ENCODE measurements at places on chromosomes 12 and 14. TPM values are rescaled to one million over a fixed set of nuclear protein-coding genes. Genes with fewer than 3 reads are reported as not detected.

GRCh38 chr14:49997991-49998390 lies 105.1 kb downstream of the ARF6 start:
- H3K4me1 ChIP-seq = peaks cover 68% of the 10 kb centered on the region
- H3K27me3 ChIP-seq = no peaks in the 10 kb centered on the region
- H3K4me3 ChIP-seq = no peak overlapping the region
- no peaks in the 10 kb centered on the region for H3K36me3 ChIP-seq
- H3K27ac ChIP-seq = peak overlapping the region; percentile 5

DNA sequence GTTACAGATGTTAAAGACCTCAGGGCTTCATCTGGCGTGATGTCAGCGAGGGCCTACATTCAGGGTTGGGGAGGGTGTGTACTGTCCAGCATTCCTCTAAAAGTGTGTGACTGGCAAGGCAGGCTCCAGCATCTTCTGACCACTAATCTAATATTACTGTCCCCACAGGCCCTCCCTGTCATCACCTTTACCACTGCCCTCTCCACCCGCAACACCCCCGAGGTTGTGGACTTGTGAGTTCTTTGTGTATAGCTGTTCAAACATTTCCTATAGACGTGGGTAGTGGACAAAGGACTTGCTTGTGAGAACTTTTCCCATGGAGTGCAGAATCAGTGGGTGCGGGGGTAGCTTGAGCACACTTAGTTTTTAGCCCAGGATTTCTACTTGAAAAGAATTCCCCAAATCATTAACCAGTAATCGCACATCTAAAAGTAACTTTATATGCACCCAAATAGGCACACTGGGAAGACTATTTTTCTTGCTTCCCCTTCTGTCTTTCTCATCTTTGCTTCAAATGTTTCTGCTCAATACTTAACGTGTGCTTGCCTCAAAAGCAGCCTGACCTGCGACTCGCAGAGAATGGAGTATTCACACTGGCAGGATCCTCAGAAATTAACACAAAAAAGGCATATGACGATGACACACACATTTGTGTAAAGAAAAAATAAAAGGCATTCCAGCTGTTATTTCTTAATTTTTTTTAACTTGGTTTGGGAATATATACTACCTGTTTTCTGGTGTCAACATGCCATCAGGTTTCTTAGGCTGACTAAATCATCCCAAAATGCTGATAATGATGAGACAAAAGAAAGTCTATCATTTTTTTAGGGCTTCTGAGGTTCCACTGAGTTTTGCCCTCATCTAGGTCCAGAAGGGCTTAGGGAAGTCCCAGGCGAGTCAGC lies 158.4 kb upstream of the HIF1A start:
- DNase-seq = no peak
- no peaks in the 10 kb centered on the region for H3K36me3 ChIP-seq
- peak overlapping the region; percentile 47 for H3K4me3 ChIP-seq
- no peaks in the 10 kb centered on the region for H3K27me3 ChIP-seq
- H3K4me1 ChIP-seq = peaks cover 32% of the 10 kb centered on the region

GRCh38 chr12:46369474-46370379 lies 2.8 kb downstream of the SLC38A2 start:
- H3K27me3 ChIP-seq = no peaks in the 10 kb centered on the region
- peaks cover 60% of the 10 kb centered on the region for H3K4me1 ChIP-seq
- peaks cover 68% of the 10 kb centered on the region for H3K36me3 ChIP-seq
- H3K4me3 ChIP-seq = peak overlapping the region; percentile 96

The RPS29 gene
- 3,421 TPM for total RNA-seq

- H3K27me3 ChIP-seq = no peaks in the 10 kb centered on the region
- no peak overlapping the region for H3K27ac ChIP-seq
- H3K4me1 ChIP-seq = peaks cover 10% of the 10 kb centered on the region
- no peak for DNase-seq
Observed at GRCh38 chr14:100911665-100912316, 8.3 kb upstream of the RTL1 start.

The GDF3 gene
- not detected for total RNA-seq

The EID3 gene
- total RNA-seq = 14.4 TPM

GRCh38 chr12:100656856-100657255 lies 83.4 kb downstream of the GAS2L3 start:
- H3K27ac ChIP-seq = no peak overlapping the region
- H3K4me1 ChIP-seq = peaks cover 10% of the 10 kb centered on the region
- no peak overlapping the region for H3K4me3 ChIP-seq

The FOXN4 gene
- total RNA-seq = not detected

DNA sequence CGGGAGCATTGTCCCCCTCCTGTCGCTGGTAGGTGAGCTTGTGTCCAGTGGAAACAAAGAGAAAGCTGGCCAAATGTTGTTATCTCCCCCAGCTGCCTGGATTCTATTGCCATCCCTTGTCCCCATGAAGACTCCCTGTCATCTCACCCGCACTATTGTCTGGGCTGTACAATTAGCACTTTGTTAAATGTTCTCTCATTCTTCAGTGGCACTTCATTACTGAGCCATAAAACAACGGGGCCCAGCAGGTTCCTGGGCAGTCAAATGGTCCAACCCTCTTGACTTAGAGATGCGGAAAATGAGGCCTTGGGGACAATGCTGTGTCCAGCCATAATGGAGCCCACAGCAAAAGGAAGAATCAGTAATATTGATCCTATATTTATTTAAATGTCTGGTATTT lies 13.2 kb upstream of the COL2A1 start:
- no peak overlapping the region for H3K27ac ChIP-seq
- H3K4me1 ChIP-seq = no peaks in the 10 kb centered on the region
- H3K36me3 ChIP-seq = no peaks in the 10 kb centered on the region

DNA sequence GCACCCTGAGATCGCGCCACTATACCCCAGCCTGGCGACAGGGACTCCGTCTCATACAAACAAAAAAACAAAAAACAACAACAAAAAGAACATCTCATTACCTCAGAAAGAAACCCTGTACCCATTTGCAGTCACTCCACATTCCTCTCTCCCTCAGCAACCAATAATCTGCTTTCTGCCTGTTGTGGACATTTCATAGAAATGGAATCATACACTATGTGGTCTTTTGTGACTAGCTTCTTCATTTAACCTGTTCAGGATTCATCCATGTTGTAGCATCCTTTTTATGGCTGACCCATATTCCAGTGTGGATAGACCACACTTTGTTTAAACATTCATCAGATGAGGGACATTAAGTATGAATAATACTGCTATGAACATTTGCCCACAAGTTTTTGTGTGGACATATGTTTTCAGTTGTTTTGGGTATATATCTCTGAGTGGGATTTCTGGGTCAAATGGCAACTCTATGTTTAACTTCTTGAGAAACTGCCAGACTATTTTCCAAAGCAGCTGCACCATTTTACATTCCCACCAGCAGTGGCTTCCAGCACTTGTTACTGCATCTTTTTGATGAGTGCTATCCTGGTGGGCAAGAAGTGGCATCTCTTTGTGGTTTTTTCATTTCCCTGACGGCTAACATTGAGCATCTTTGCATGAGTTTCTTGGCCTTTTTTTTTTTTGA lies 5.9 kb upstream of the RCOR1 start:
- H3K4me3 ChIP-seq = no peak overlapping the region
- H3K4me1 ChIP-seq = peaks cover 12% of the 10 kb centered on the region
- peak; percentile 52 for DNase-seq
- no peak overlapping the region for H3K27ac ChIP-seq
- no peaks in the 10 kb centered on the region for H3K27me3 ChIP-seq

The PCED1B gene
- total RNA-seq = 0.29 TPM

- peak; percentile 31 for DNase-seq
- H3K27me3 ChIP-seq = no peaks in the 10 kb centered on the region
- H3K4me1 ChIP-seq = peaks cover 23% of the 10 kb centered on the region
- H3K27ac ChIP-seq = no peak overlapping the region
- H3K4me3 ChIP-seq = no peak overlapping the region
Observed at GRCh38 chr12:42568952-42569915, 20.3 kb downstream of the PRICKLE1 start.

The FSCB gene
- not detected for total RNA-seq

DNA sequence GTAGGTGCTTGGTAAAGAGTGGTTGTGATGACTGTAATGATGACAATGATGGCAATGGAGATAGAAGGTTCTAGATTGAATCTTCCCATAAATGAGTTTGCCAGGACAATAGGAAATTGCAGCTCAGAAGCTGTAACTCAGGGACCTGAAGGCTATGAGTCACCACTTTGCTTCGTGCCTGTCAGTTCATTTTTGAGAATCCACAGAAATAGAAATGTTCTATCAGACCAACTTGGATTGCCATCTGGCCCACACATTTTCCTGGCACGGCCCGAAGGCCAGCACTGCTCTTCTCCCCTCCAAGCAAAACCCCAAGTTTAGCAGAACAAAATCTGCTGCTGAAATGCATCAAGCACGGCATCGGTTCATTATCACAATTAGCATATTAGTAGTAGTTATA lies 1127.0 kb downstream of the BCL11B start:
- H3K27me3 ChIP-seq = no peaks in the 10 kb centered on the region
- no peaks in the 10 kb centered on the region for H3K36me3 ChIP-seq
- DNase-seq = no peak
- no peaks in the 10 kb centered on the region for H3K4me1 ChIP-seq
- no peak overlapping the region for H3K27ac ChIP-seq
